Activated CD4-positive, alpha-beta T cell treated with anti-CD3 and anti-CD28 coated beads, Interleukin-2, amount 10 ng/mL, durations not matched to agents 7 days and 5 days (primary cell): ENCODE measurements at places on chromosomes 11 and 22.

DNA sequence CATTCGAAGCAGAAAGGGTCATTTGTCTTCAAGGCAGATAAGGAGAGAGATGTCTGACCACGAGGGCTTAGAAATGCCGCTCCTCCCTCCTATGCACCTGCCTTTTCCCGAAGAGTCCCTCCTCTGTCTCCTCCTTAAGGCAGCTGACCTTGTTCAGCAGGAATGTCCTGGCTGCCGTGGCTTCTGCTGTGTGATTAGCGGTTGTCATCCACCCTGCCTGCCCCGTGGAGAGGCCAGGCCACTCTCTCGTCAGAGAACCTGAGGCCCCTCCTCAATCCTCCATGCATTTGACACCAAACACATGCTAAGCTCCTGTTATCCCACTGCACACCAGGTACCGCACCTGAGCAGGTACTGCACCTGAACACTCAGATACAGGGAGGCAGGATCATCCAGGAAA, 834.6 kb downstream of the TBC1D22A start:
- H3K4me3 ChIP-seq, result no peak overlapping the region
- H3K27ac ChIP-seq, result no peak overlapping the region
- no peaks in the 10 kb centered on the region for H3K36me3 ChIP-seq

- no peaks in the 10 kb centered on the region for H3K36me3 ChIP-seq
- H3K4me3 ChIP-seq, result no peak overlapping the region
- DNase-seq, result no peak
- H3K27me3 ChIP-seq, result peaks cover 15% of the 10 kb centered on the region
Measured at GRCh38 chr22:36965696-36966095, 52.3 kb downstream of the CSF2RB start.

GRCh38 chr11:46850829-46851380, 4.8 kb upstream of the CKAP5 start:
- no peaks in the 10 kb centered on the region for H3K27me3 ChIP-seq
- no peak overlapping the region for H3K4me3 ChIP-seq
- DNase-seq, result no peak
- no peak overlapping the region for H3K27ac ChIP-seq
- H3K36me3 ChIP-seq, result no peaks in the 10 kb centered on the region

DNA sequence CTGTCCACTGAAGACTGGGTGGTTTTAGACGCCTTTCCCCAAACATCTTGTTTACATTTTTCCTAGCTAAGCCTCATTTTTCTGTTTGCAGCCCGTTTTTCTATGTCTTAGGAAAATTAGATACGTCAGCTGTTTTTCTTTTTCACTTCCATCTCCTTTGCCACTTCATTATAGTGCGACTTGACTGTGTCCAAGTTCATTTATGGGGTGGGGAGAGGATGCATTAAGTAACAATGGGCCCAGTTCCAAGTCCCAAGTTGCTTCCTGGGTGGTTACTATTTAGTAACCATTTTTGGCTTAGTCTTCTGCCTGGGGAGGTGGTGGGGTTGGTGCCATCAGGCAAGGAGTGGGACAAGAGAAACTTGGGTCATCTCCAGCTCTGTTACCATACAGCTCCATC, 83.0 kb downstream of the TRAF6 start:
- DNase-seq, result no peak
- H3K27ac ChIP-seq, result no peak overlapping the region
- H3K4me3 ChIP-seq, result no peak overlapping the region
- peaks cover 7% of the 10 kb centered on the region for H3K4me1 ChIP-seq
- peaks cover under 1% of the 10 kb centered on the region for H3K27me3 ChIP-seq
- H3K36me3 ChIP-seq, result peaks cover 2% of the 10 kb centered on the region

- no peak overlapping the region for H3K27ac ChIP-seq
- H3K4me3 ChIP-seq, result no peak overlapping the region
- no peak for DNase-seq
- H3K4me1 ChIP-seq, result no peaks in the 10 kb centered on the region
Measured at GRCh38 chr11:28836285-28837081, 728.3 kb downstream of the METTL15 start.

- H3K4me1 ChIP-seq, result peaks cover 9% of the 10 kb centered on the region
- no peak overlapping the region for H3K4me3 ChIP-seq
- H3K27ac ChIP-seq, result no peak overlapping the region
- DNase-seq, result no peak
- H3K36me3 ChIP-seq, result no peaks in the 10 kb centered on the region
Measured at GRCh38 chr11:62505059-62505439, 41.6 kb downstream of the AHNAK start.

DNA sequence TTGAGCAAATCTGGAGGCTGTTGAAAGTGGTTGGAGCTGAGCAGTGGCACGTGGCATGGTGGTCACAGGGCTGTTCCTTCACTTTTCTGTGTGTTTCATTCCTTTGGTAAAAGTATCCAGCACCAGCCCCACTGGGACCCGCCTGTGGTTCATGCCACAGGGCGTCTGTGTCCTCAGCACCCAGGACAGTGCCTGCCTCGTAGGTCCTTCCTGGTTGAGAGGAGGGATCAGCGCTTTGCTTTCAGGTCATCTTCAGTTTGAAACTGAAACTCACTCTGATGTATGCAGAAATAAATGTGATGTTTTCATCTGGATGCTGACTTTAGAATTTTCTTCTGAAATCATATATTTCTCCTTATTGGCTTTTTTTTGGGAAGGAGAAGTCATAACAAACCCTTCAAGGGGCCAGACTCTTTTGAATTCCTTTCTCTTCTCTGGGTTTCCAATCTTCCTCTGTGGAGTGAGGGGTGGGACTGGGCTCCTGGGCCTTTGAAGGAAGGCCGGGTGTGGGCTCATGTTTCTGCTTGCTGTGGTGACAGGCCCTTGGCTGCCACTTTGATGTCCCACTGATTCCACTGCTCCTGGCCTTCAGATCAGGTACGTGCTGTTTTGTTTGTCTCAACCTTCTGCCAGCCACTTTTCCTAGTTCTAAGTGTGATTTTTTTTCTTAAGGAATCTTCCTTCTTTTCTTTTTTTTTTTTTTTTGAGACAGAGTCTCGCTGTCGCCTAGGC, 26.2 kb downstream of the TBC1D22A start:
- peak overlapping the region; percentile 91 for H3K27ac ChIP-seq
- peaks cover 37% of the 10 kb centered on the region for H3K36me3 ChIP-seq
